ENCODE measurements at places on chromosomes 12 and 14. TPM values are rescaled to one million over a fixed set of nuclear protein-coding genes. Genes with fewer than 3 reads are reported as not detected.

DNA sequence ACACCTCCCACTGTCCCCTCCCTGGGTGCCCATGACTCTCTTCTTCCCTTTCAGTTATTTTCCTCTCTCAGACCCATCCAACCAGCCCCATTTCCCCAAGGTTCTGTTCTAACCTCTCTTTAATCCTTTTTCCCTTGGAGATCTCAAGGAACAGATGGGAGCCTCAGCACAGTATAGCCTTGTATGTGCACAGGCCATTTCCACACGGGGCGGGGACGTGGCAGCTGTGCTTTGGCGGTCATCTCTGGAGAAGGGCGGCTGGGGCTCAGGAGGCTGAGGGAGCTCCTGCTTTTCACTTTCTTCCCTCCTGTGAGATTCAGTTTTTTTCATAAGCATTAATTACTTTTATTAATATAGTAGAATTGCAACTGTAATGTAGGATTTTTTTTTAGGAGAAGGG is 212.2 kb downstream of the ZFP36L1 start:
- DNase-seq, result no peak

Gene GPRC5D
- total RNA-seq, result not detected

DNA sequence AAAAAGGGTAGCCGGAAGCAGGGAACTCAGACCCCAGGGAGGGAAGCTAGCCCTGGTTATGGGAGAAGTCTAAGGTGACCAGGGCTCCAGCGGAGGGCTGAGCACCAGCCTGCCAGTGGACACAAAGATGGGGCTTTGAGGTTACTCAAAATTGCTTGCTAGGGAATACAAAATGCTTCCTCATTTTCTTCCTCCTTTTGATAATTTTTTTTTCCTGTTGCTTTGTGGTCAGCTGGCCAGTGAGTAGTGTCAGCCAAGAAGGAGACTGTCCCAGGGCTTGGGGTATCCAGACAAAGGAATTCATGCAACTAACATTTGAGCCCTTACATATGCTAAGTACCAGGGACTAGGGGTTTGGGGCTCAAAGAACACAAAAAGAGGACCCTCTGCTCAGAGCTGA is 206.2 kb downstream of the PPM1H start:
- DNase-seq, result no peak

Gene OTOGL
- 3.1 TPM for total RNA-seq

GRCh38 chr12:124720681-124721500 is 142.8 kb downstream of the SCARB1 start:
- DNase-seq, result peak; percentile 64

Gene FAM186B
- 1.1 TPM for total RNA-seq

Gene BDKRB1
- 0.69 TPM for total RNA-seq

Gene PTPRO
- total RNA-seq, result not detected

GRCh38 chr12:121297435-121297991 is 1.0 kb upstream of the CAMKK2 start:
- peak; percentile 30 for DNase-seq

DNA sequence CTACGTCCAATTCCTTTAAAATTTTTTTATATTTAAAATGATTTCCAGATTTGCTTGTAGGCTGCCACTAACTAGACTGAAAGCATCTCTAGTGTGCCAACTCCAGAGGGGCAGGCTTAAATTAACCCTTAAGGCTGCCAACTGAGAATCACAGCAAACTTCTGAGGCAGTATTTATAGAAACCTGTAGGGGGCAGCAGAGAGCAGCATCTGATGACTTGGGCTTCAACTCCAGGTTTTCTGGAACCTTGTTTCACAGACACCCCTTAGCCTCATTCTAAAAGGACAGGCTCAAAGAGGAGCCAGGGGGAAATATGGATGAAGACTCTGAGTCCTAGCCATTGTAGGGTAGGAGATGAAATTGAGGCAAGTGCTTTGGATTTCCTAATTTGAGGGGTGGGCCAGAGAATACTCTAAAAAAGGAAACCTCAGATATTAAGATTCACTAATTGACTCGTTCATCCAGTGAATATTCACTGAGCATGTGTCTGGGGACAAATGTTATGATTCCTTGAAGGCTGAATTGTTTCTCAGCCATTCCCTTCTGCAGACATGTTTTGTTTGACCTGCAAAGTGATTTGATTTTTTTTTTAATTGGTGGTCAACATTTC is 63.3 kb upstream of the HSPB8 start:
- peak; percentile 74 for DNase-seq

Gene RFLNA
- total RNA-seq, result not detected

DNA sequence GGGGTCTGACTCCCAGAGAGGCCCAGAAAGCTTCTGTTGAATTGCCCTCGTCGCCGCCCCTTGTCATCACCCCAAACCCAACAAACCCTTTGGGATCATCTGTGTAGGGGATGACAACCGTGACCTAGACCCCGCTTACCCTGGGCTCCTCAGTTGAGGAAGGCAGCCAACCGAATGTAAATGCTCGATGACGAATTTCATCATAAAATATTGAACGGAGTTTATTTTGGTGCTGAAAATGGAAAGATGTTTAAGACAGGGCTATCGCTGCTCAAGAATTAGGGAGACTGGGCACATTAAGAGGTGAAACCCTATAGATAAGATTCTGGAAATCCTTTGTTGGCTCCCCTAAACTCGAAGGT is 512 bp downstream of the ACTR10 start:
- DNase-seq, result peak; percentile 41

- no peak for DNase-seq
Observed at GRCh38 chr14:47674148-47674542, 1.3 kb downstream of the MDGA2 start.

Gene TULP3
- total RNA-seq, result 19.8 TPM

GRCh38 chr14:50669441-50669986 is 1.4 kb upstream of the SAV1 start:
- no peak for DNase-seq

Gene KRT2
- total RNA-seq, result 0.23 TPM

GRCh38 chr12:6644257-6644596 is 3.0 kb downstream of the ACRBP start:
- no peak for DNase-seq

Gene PROX2
- total RNA-seq, result not detected

DNA sequence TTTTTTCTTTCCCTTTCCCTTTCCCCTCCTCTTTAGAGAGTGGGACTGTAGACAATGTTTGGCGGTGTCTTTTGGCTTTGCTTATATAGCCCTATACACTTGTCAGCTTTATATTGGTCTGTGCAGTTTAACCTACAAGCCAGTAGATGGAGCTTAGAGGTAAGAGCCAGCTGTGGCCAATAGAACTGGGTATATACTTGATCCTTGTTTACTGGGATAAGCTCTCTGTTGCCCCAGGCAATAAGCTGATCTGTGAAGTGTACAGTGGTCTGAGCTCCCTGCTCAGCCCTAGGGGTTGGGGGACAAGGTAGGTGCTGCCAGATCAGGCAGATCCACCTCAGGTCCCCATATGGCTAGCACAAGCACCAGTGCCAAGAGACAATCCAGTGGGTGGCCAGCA is 434.1 kb downstream of the NOVA1 start:
- peak; percentile 43 for DNase-seq

DNA sequence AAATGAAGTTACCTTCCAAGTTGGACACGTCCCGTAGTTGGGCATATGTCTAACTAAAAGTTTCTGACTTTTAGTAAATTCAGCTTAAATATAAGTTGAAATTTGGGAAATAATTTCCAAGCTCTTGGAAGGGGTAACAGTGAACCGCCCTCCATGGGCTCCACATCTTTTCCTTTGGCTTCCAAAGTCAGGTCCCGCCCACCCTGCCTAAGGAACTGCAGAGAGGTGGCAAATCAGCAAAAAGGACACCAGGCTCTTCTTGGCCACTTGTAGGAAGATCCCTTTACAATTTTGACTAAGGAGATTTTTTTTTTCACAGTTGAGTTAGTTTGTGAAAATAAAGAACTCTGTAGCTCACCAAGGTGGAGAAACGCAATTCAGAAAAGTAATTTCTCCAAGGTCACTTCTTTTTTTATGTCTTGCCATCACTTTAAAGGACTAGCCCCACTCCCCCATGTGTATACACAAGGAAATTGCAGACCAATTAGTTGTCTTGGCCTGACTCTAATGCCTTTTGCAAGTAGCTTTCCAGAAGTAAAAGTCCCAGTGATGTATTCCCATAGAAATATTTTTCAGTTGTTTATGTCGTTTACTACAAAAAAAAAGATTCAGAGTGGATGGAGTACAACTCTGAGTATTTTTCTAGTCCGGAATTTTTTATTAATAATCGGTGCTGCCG is 181.2 kb downstream of the PELI2 start:
- no peak for DNase-seq

- DNase-seq, result peak; percentile 78
Observed at GRCh38 chr14:35051796-35052195, 5.7 kb downstream of the FAM177A1 start.

GRCh38 chr12:69107541-69107940 is 131.8 kb upstream of the CPSF6 start:
- DNase-seq, result no peak

Gene GPR68
- total RNA-seq, result 1.5 TPM

DNA sequence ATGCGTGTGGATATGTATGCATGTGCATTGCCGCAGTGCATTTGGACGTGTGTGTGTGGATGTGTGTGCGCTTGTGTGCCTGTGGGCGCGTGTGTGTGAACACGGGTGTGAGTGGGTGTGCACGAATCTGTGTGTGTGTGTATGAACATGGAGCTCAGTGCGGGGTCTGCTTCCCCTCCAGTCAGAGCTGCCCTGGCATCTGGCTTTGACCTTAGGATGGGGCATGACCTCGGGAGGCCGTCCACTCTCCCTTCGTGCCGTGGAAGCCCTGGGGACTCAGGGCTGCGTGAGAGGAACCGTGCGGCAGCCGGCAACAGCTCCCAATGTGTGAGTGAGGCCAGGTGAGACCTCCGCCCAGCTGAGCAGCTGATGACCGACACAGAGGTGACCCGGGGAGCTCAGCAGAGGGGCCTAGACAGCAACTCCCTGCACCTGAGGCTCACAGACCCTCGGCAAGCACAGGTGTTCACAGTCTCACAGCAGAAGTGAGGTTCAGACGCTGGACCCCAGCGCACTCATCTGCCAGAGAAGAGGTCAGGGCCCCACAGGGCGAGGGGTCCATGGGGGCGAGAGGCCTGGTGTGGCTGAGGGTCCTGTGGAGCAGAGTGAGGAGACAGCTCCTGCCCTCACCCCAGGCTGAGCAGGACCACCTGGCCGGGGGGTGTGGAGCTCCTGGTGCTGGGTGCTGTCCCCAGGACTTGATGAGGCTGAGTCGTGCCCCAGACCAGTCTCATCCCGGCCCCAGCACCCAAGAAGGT is 33.6 kb upstream of the FBRSL1 start:
- DNase-seq, result no peak

- DNase-seq, result no peak
Observed at GRCh38 chr12:102675672-102676071, 195.3 kb upstream of the IGF1 start.

Gene KCNMB4
- total RNA-seq, result 2.6 TPM

DNA sequence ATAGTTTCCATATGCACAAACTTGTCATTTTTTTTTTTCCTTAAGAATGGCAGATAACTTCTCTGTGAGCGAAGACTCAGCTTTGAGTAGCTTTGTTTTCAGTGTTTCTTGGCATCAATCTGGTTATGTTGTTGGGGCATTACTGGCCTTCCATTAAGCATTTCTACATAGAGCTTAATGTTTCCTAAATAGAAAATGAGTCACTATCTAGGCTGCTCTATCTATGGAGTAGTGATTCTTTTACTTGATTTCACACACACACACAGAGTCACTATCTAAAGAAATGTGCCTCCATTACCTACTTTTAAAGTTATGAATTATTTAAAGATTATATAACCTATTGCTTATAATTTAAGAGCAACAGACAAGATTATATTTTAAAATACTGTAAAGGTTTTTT is 53.9 kb downstream of the TMEM260 start:
- DNase-seq, result no peak

- DNase-seq, result peak; percentile 29
Observed at GRCh38 chr14:76546426-76547221, 170.7 kb downstream of the ESRRB start.

Gene BHLHE41
- 81.0 TPM for total RNA-seq

All from PC-3 (cell line).